Activated CD8-positive, alpha-beta memory T cell treated with anti-CD3 and anti-CD28 coated beads for 1 hour (primary cell): ENCODE measurements at places on chromosomes 2 and 18.

DNA sequence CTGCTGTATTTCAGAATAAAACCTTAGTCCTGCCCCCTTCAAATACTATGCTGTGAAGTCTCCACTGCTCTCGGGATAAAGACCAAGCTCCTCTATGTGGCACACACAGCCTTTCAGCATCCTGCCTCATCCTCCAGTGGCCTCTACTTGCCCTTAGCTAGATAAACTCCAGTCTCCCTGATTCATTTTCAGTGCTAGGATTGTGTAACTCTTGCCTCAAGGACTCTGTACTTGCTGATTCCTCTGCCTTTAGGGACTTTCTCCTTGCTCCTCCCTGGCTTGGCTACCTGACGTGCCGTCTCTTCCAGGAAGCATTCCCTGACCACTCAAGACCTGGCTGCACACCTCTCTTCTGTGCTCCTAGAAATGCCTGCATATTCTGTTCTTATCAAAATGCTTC is 416.7 kb downstream of the MTX2 start:
- no peak for DNase-seq

GRCh38 chr18:11689669-11690565 is 853 bp downstream of the GNAL start:
- DNase-seq = no peak

DNA sequence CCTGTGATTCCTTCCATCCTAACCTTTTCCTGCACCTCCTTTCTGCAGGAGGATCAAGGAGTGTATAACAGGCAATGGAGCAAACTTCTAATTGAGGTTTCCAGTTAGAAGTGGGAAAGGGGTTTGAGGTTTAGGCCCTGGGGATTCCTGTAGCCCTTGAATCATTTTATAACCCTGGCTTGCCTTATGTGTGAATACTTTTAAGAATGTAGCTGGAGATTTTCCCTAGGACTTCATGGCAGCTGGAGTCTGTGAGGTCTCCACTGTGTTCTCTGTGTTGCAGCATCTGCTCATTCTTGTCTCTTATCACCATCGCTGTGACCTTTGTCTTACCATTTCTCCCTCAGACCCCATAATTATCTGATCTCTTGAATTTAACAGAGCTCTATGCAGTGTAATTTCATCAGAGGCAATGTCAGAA is 370.2 kb upstream of the SLC14A2 start:
- DNase-seq = no peak

GRCh38 chr2:27956888-27957287 is 66.4 kb downstream of the BABAM2 start:
- no peak for DNase-seq

DNA sequence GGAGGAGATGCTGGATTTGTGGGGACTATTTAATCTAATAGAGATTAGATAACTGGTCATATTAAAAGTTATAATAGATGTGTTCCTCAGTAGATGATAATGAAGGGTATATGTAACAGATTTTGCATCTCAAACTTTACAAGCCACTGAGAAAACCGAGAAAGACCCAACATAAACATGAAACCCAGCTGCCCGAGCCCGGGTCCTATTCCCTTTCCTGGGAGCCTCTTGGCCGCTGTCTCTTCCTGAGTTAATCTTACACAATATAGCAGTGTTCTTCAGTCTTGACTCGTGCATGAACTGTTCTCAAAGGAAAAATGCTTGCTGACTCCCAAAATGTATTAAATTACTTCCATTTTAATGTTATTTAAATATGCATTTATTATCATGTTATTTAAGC is 94.5 kb downstream of the COPS8 start:
- DNase-seq = no peak

GRCh38 chr2:47360927-47361326 is 42.0 kb upstream of the MSH2 start:
- DNase-seq = no peak

- DNase-seq = no peak
Measured at GRCh38 chr2:11169333-11169732, 14.1 kb downstream of the SLC66A3 start.

GRCh38 chr2:196399096-196399495 is 227.7 kb upstream of the STK17B start:
- DNase-seq = no peak

GRCh38 chr18:74351354-74351753 is 35.7 kb downstream of the C18orf63 start:
- no peak for DNase-seq

DNA sequence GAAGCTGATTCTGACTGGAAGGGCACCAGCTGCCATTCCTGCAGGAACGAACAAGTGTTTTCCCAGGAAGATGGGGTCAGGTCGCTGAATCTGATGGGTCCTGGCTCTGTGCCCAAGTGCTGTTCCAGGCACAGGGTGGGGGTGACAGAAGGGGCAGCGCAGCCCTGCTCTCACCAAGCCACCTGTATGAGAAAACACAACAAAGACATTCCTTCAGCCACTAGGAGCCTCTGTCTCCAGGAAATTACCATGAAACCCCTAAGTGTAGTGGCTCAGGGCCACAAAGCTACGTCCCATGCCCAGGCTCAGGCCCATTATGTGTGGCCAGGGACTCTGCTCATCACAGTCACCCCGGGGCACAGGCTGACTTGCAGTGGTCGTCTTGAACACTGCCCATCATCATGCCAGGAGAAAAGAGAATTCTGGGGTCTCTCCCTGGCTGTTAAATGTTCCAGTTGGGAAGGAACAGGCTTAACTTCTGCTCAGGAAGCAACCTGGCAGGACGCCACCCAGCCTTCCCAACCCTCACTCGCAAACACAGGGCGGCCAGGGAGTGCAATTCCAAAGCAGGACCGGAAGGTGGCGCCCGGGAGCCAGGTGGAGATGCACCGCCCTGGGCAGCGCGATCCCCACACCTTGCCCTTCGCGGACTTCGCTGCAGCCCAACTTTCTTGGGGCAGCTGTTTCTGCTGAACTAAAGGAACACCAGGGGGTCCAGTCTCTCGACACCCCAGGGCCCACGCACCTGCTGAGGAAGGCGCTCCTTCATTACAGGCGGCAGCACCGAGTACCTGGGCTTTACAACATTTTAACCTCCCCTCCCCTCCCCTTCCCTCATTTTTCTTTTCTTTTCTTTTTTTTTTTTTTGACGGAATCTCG is 11.0 kb upstream of the SFTPB start:
- peak; percentile 27 for DNase-seq

DNA sequence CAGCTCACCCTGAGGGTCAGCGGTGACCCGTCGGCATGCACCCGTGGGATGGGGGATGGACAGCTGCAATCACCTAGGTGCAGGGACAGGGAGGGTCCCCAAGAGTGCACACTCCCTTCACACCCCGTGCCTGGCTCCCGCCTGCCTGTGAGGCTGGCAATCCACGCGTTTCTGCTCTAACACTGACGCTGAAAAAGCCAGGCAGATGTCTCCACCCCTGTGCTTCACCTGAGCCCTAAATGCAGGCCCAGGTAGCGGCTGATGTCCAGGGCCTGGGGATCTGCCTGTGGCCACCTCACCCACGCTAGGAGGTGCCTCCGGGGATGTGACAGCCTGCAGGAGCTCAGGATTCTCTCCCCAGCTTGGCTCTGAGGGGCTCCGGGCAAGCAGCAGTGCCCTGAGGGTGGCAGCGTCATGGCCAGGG is 212.0 kb upstream of the SALL3 start:
- no peak for DNase-seq

DNA sequence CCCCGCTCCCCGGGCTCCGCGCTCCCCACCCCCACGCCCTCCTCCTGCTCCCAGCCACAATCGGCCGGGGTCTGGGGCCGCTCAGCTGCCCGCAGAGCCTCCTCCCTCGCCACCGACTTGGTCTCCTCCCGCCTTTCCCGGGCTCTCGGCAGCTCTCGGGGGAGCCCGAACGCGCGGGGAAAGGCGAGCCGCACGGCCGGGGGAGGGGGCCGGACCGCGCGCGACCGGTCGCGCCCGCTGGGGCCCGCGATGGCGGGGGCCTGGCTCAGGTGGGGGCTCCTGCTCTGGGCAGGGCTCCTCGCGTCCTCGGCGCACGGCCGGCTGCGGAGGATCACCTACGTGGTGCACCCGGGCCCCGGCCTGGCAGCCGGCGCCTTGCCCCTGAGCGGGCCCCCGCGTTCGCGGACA is 327 bp downstream of the LTBP1 start:
- DNase-seq = no peak

DNA sequence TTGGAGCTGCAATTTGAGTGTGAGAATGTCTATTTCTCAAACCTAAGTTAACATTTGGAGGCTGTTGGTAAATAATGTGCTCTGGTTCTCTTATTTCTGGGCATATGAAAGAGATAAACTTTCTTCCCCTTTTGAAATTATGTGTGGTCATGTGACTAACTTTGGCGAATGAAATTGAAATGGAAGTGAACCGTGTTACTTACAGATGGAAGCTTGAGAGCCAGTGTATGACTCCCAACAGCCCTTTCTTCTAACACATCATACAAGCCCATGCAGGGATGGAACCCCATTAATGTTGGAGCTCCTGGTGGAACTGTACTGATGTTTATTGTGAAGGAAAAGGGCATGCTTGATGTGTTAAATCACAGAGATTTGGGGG is 725.8 kb downstream of the TSN start:
- DNase-seq = no peak

DNA sequence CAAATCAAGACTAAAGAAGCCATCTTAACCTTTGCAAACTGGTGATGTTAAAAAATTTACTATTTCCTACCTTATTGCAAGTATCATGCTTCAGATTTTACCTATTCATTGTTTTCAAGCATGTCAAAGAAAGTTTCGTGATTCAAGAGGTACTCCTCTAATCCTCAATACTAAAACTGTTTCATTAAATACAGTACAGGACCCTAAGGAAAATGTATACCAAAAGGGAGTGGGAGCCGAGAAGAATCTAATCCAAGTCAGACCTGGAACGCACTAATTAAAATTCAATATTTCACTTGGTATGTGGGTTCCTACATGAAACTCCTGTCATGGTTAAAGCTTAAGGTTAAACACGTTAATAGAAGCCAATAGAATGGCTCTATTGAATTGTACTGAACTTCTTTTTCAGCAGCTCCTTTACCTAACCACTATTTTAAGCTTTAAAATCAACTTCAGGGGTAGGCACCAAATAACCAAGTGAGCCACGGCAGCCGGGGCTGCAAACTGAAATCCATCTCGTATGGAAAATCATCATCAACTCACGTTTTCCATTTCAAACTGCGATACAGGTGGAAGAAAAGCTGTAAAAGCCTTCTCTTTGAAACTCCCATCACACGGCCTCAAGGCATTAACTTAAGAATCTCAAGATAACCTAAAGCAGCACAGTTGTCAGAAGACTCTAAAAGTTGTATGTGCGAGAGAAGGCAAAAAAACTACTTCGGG is 188.8 kb downstream of the ZEB2 start:
- DNase-seq = peak; percentile 8

DNA sequence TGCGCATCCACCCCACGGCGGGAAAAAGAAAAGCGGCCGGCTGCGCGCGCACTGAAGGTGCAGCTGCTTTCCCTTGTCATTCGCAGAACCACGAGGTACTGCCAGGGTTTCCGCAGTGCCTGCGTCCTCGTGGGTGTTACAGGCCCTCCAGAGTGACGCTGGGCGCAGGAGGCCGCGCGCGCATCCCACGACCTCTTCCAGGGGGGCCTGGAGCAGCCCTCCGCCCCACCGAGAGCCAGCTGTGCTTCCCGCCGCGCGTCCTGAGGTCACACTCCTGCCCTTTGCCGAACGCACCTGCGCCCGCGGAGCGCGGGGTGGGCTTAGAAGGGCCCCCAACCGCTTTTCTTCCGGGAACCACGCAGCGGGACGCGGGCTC is 378 bp upstream of the IAH1 start:
- DNase-seq = peak; percentile 20

DNA sequence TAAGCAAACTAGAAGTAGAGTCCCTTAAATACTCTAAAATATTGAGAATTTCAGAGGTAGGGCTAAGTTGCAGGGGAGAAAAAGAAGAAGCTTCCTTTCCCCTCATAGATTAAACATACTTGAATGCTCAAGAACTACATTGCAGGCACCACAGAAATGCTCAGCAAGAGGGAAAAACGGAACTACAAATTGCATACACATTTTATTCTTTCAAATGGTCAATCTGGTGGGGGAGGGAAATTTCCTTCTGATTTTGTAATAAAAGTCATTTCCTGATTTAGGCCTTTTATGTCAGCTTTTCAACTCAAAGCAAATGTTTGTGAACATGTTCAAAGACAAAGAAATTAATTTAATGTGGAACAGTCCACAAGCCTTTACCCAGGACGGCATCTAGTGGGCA is 33.0 kb downstream of the FARSB start:
- DNase-seq = no peak

DNA sequence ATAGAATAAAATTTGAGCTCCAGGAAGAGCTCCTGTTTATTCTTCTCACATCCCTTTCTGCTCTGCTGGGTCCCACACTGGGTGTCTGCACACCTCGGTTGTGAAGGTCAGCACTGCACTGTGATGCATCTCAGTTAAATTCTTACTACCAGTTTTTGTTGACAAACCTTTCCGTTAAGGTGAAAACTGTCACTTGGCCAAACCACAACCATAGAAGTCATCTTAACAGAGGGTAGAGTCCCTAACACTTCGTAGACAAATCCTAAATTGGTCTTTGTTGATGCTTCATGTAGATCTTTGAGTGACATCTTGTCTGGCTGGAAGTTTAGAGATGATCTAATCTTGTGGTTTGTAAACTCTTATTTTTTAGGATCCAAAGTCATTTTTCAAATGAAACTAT is 167.4 kb upstream of the MAP3K20 start:
- DNase-seq = no peak

DNA sequence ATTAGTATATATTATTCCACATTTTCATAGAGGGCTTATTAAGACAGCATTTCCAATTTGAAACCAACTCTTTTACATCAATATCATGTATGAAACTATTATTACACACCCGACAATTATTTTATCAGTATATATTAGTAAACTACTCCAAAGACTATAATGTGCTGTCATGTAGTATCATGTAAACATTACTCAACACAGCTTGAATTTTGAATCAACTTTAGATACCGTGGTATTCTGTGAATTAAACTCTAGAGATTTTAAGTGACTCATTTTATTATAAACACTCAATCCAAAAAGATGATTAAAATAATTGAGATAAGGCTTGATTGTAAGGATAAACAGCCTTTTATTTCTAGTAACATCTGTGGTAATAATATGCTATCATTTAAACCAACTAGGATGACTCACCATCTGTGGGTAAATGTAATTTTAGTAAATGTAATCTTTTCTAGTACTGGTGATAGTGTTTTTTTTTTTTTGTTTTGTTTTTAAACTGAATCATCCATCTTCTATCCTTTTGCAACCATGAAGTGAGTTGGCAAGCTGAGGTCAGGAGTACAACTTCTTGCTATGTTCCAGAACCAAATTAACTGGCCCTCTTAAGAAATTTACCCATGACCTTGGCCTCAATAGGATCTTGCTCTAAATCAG is 144.3 kb upstream of the SMAD7 start:
- DNase-seq = no peak

DNA sequence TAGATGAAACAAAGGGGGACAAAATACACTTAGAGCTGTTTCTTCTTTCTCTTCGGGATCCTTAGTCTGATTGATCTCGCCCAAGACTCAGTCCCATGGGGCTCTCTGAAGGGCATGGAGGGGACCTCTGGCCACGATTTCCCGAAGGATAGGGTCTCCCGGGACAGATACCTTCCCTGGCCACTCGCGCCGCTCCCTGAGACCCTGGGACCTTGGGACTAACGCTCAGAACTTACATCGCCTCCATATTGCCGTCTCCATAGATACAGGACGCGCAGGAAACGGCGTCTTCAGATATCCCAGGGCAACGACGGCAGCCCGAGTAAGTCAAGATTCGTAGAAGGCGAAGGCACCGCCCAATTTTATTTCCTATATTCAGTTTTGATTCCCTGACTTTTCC is at the start of gene CFAP65:
TSS of gene CFAP65 (minus strand) at position 265 of the 400 bp plus-strand sequence. CDS start 2,468 bp downstream, outside the sequence.
- no peak for DNase-seq

- DNase-seq = peak; percentile 29
Measured at GRCh38 chr18:26547646-26548414, 523 bp downstream of the KCTD1 start.
